ENCODE measurements at places on chromosomes 11 and 22. TPM values are rescaled to one million over a fixed set of nuclear protein-coding genes. Genes with fewer than 3 reads are reported as not detected.
A peak's percentile ranks its signal among the peaks of the same experiment; 100 is the strongest.

The GDPD4 gene
- polyA plus RNA-seq: not detected

GRCh38 chr11:73226297-73227006 lies 8.4 kb downstream of the P2RY2 start:
- peak; percentile 45 for DNase-seq

DNA sequence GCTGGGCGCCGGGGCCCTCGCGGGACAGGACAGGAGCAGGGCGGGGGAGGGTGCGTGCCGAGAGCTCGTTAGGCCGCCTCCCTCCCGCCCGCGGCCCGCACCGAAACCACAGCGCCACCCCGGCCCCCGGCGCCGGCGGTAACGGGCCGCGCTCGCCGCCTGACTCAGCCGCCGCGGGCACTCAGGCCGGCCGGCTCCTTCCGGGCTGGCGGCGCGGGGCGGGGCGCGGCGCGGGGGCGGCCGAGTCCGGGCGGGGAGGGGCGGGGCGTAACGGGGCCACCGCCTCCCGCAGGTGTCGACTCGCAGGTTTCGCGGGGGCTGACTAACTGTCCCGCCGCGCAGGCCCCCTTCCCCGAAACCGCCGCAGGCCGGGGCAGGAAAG lies at the start of gene AP5B1:
Gene AP5B1 (minus strand): TSS at position 207 of the 382 bp plus-strand sequence. CDS start 385 bp downstream, outside the sequence.
- DNase-seq: peak; percentile 86

- no peak for DNase-seq
These were observed 33.9 kb downstream of the FLRT1 start for GRCh38 chr11:64069401-64070313.

The SLC6A5 gene
- polyA plus RNA-seq: not detected

GRCh38 chr11:34395916-34396550 lies 38.2 kb upstream of the ABTB2 start:
- DNase-seq: no peak

GRCh38 chr11:43837879-43838278 lies 42.8 kb upstream of the ALKBH3 start:
- no peak for DNase-seq

Measured in pancreas (tissue), 10 donors.